ENCODE measurements at places on chromosomes 2 and 18.

DNA sequence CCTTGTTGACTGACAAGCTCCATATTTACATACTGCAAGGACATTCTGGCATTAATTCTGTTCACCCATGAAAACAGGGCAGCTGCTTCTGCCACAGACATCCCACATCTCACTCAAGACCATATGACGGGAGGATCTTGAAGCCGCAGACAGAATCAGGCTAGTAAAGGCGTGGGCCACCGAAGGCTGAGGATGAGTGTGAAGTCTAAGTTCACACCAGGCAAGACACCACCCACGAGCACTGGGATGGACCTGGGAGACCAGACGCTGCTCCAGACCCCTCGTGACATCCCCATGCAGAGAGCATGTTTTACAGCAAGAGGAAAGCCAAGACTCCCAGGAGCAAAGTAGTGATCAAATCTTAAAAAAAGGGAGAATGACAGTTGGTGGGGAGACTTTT, 3.2 kb downstream of the FHL2 start:
- no peak for DNase-seq

DNA sequence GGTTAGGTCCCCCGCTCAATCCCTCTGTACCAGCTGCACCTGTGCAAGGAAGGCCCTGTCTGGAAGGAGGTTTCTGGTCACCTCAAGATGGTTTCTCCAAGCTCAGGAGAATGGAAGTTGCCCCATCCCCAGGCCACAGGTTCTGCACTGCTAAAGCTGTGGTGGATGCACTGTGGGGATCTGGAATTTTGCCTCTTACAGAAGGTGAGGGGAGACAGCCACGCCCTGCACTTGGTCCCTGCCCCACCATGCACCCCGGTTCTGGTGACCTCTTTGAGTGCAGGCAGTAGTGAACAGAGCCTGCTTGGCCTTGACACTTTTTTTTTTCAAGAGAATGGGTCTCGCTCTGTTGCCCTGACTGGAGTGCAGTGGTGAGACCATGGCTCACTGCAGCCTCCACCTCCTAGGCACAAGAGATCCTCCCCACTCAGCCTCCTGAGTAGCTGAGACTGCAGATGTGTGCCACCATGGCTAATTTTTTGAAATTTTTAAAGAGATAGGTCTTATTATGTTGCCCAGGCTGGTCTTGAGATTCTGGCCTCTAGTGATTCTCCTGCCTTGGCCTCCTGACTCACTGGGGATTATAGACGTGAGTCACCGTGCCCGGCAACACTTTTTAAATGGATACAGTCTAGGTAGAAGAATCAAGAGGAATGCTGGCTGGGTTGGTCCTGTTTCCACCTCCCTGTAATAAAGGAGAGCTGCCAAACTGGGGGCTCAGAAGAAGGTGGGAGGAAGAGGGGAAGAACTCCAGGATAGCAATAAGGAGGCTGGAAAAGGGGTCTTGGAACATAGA, 5.8 kb upstream of the NT5DC4 start:
- DNase-seq: peak; percentile 61

GRCh38 chr2:71938659-71939587, 208.7 kb downstream of the CYP26B1 start:
- DNase-seq: no peak

DNA sequence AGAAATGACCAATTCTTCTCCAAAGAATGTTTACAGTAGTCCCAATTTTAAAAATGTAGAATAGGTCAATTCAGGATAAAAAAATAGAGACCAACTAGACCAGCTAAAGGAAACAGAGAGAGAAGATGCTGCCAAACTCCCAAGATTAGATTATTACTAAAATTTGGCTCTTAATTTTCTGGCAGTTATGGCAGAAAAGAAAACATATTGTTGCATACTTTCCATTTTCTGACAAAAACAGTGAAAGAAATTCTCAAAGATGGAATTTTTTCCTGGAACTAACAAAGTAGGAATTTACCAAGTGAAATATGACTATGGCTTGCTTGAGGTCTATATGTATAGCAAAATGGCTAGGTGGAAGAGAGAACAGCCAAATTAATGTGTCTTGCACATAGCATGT, 138.3 kb upstream of the STK17B start:
- DNase-seq: peak; percentile 57

DNA sequence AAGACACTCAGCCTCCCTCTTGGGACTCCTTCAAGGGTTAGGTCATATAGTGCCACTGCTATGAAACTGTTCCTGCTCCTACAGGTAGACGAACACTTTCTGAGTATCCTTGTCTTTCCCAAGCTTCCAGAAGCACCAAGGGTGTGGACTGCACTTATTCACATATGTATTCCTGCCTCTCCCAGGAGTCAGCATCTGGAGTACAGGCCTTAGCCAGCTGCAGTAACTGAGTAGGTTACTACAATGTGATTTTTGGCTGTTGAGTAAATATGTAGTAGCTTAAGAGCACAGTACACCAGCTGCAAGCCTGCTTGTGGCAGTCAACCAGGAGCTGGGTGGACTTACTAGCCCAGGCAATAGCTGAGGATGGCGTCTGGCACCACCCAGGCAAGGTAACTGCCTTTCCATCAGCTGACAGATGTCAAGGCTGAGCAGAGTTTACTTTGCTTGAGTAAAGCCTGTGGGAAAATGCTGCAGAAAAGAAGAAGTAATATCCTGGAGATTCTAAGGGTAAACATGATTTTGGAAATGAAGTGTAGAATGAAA, 14.0 kb upstream of the SCLY start:
- no peak for DNase-seq

DNA sequence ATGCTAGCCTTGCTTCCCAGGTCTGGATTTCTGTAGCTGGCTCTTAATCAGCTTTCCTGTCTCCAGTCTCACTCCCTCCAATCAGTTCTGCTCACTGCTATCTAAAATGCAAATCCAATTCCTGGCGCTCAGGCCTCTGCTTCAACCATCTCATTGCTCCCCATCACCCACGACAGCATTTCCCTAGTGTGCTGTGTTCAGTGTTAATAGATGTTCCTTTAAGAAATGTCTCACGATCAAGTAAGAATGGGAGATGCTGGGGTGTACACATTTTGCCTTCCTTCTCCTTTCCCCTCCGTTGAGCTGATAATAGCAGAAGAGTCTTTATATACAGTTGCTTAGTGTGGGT, 1.6 kb upstream of the PUM2 start:
- no peak for DNase-seq

- no peak for DNase-seq
These were observed 585.1 kb upstream of the HNMT start for GRCh38 chr2:137379186-137379585.

- DNase-seq: peak; percentile 67
These were observed 44.1 kb upstream of the RND3 start for GRCh38 chr2:150531591-150531990.

- peak; percentile 79 for DNase-seq
These were observed 20.6 kb upstream of the ATRAID start for GRCh38 chr2:27191070-27191829.

DNA sequence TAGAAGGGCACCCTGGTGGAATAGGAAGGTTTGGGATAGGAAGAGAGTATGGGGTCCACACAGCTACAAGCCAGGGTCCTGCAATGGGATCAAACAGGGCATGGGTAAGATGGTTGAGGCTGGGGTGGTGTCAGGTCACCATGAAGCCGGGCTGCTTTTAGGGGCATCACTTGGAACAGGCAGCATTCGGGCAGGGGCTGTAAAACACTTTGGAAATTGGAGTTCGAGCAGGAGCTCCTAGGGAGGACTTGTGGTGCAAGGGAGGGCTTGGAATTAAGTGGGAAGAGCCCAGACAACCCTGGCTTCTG, 47.1 kb upstream of the PLB1 start:
- DNase-seq: no peak

DNA sequence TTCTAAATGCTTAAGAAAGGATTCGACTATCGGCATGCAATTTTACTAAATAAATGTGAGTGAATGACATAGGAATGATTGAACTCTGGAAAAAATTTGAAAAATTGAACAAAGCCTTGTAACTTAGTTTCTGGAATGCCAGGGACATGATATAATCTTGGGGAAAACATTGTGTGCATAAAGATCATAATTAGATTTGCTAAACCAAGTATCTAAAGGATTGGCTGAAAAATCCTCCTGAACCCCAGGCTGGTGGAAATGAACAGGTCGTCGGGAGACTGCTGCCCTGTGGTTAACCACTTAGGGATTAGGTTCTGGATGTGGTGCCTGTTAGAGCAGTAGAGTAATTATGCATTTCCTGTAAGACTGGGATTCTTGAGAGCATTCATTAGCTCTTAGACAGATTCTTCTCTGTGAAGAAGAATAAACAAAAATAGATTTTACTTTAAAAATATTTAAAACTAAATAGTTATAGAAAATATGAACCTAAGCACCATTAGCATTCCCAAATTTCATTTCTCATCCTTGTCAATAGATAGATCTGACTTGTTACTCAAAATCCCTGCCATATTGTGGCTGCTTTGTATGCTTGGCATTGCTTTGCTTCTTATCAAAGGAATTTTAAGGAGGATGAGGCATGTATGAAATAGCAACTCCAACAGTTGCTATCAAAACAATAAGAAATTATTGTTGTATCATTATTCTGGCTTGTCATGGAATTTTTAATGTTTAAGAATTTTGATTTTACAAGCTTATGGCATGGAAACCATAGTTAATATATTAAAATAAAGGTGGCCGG, 55.9 kb downstream of the LYPD6B start:
- peak; percentile 95 for DNase-seq

Data from EH (cell line).